ENCODE measurements at places on chromosomes 11 and 22.

GRCh38 chr11:46391578-46392420, at the start of gene CHRM4:
TSS of gene CHRM4 (minus strand) at chr11:46391776. CDS start at chr11:46386557, 5,219 bp downstream.
- DNase-seq = no peak

DNA sequence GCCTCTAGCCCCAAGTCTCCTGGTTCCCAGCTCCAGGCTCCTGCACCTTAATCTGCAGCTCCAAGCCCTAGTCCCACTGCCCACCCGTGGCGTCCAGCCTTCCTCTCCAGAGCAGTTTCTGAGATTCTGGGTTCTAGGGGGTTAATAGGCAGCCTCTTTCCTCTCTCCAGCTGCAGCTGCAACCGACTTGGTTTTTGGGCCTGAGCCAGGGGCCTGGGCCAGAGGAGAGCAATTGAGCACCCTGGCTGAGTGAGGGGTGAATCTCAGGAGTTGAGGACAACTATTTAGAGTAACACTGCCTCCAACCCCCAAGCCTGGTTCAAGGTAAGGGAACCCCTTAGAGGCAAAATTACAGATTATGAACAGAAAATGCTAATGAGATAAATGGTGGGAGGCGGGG, 9.0 kb upstream of the CHRM1 start:
- DNase-seq = no peak

DNA sequence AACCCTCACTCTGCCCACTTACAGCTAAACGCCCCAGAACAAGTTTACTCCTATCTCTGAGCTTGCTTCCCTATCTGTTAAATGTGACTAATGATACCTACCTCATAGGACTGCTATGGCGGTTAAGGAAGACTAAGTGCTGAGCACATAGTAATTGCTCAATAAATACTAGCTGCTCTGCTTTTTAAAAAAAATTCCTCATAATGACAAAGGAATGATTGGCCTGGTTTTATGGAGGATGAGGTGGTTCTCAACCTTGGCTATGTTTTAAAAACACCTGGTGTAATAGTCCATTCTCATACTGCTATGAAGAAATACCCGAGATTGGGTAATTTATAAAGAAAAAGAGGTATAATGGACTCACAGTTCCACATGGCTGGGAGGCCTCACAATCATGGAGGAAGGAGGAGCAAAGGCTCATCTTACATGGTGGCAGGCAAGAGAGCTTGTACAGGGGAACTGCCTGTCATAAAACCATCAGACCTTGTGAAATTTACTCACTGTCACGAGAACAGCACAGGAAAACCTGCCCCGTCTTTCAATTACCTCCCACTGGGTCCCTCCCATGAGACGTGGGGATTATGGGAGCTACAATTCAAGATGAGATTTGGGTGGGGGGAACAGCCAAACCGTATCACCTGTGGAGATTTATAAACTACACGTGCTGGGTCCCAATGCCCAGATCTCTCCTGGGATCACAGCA, 127.2 kb upstream of the SYT13 start:
- DNase-seq = no peak

GRCh38 chr11:44877571-44878497, 72.8 kb downstream of the TP53I11 start:
- DNase-seq = no peak

GRCh38 chr11:19604679-19605375, 107.8 kb upstream of the NAV2 start:
- no peak for DNase-seq
